ENCODE measurements at places on chromosomes 6 and 20.

DNA sequence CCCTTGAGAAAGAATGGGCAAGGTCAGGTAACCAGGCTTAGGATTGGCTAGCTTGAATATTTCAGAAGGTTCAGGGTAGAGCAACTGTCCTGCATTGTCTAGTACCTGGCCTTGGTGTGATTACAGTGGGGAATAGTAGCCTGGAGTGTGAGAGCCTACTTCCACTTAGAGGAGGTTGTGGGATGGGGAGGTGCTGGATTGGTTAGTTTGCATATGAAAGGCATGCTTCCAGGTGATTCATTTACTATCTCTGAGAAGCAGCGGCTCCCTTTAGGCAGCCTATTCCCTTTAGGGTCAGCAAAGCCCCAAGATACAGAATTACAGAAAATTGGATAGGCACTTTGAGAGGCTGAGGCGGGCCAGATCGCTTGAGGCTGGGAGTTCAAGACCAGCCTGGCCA is 25.0 kb upstream of the SCGN start:
- no peak for DNase-seq

- no peak for DNase-seq
Observed at GRCh38 chr6:28207510-28208110, 17.5 kb upstream of the ZSCAN9 start.

GRCh38 chr6:161033667-161034066 is 42.1 kb downstream of the MAP3K4 start:
- no peak for DNase-seq

GRCh38 chr20:59087829-59088433 is 45.3 kb upstream of the PRELID3B start:
- peak; percentile 76 for DNase-seq

DNA sequence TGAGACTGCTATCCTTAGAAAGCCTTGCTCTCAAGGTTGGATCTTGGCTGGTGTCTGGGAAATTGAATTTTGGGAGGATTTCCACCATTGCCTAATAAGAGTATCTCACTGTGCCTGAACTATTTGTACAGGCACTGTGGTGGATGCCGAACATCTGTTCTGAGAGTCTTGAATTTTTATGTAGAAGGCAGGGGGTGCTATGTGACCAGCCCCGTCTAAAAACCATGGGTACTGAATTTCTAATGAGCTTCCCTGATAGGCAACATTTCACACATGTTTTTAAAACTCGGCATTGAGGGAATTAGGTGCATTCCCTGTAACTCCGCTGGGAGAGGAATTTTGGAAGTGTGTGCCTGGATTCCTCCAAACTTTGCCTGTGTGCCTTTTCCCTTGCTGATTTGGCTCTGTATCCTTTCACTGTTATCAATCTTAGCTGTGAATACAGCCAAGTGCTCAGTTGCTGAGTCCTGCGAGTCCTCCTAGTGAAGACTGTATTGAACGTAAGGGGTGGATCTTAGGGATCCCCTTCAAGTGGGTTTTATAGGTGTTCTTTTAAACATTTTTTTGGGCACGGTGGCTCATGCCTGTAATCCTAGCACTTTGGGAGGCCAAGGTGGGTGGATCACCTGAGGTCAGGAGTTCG is 27.6 kb upstream of the SCAF8 start:
- DNase-seq = no peak

DNA sequence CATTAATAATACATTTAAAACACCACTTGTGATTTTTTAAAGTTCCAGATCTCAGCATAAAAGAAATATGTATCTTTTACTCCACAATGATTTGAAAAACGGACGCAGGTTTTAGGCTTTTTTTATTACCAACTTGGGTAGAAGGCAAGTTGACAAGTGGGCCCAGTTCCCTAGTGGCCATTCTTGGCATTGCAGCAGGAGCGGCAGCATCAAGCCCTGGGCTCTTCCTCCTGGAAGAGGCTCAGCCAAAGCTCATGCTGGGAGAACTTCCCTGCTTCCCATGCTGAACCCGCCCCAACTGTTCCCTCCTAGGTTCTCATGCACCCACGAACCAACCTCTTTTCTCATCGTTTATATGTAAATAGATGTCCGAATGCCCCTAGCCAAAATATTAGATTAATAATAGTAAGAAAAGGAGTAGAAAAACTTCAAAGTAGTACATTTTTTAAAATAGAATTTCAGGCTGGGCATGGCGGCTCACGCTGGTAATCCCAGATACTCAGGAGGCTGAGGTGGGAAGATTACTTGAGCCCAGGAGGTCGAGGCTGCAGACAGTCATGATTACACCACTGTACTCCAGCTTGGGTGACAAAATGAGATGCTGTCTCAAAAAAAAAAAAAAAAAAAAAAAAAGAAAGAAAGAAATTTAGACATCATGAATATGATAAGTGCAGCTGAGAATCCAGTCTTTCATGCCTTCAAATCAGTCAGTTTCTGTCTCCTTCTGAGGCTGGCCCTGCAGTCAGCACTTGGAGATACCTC is 18.2 kb upstream of the MYB start:
- DNase-seq = peak; percentile 37

DNA sequence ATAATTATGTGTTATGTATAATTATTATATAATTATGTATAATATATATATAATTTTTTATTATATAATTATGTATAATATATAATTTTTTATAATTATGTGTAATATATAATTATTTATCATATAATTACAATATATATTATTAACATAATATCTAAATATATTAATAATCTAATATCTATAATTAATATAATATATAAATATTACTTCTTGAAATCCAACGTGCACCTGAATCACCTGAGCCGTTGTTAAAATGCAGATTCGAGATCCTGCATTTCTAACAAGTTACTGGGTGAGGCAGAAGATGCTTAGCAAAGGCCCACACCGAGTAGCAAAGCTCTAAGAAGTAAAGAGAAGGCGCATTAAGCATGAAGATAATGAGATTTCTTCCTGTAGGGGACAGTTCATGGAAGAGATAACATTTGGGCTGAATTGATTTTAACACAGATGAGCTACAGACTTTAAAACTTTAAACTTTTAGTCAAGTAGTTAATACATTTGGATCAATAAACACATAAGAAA is 406.4 kb upstream of the PLCB4 start:
- DNase-seq = no peak

DNA sequence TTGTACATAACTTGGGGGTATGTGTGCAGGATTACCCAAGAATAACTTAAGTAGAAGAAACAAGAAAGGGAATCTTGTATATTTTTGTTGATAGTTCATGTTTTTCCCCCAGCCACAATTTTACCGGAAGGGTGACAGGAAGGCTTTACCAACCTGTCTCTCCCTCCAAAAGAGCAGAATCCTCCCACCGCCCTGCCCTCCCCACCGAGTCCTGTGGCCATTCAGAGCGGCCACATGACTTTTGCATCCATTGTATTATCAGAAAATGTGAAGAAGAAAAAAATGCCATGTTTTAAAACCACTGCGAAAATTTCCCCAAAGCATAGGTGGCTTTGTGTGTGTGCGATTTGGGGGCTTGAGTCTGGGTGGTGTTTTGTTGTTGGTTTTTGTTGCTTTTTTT is 22.0 kb downstream of the PRDM1 start:
- no peak for DNase-seq

DNA sequence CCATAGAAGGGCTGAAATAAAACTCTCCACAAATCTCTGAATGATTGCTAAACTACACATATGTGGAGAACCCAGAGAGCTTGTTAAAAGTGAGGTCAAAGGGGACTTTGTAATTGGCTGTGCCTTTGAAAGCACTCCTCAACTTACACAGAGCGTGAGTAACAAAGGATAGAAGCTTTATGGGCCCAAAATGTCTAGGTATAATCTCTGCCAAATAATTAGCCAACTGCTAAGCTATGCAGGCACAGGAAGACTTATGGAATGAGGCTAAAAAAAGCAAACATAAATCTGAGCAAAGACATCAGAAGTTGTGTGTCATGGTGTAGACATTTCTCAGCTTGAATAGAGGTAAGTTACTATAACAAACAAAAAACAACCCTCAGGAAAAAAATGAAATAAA is 23.3 kb upstream of the UST start:
- DNase-seq = no peak

DNA sequence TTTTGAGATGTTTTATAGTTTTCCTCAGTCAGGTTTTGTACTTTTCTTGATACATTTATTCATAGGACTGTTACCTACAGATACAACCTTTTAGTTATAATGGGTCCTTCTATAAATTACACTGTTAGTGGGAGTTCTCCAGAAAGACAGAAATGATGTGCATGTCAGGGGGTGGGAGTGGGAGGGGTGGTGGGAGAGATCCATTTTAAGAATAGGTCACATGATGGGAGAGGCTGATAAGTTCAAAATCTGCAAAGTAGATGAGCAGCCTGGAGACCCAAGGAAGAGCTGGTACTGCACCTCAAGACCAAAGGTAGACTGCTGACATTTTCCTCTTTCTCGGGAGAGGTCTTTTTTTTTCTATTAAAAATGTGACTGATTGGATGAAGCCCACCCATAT is 408.0 kb upstream of the GJE1 start:
- DNase-seq = no peak

- no peak for DNase-seq
Observed at GRCh38 chr6:106199998-106200397, 113.9 kb downstream of the PRDM1 start.

DNA sequence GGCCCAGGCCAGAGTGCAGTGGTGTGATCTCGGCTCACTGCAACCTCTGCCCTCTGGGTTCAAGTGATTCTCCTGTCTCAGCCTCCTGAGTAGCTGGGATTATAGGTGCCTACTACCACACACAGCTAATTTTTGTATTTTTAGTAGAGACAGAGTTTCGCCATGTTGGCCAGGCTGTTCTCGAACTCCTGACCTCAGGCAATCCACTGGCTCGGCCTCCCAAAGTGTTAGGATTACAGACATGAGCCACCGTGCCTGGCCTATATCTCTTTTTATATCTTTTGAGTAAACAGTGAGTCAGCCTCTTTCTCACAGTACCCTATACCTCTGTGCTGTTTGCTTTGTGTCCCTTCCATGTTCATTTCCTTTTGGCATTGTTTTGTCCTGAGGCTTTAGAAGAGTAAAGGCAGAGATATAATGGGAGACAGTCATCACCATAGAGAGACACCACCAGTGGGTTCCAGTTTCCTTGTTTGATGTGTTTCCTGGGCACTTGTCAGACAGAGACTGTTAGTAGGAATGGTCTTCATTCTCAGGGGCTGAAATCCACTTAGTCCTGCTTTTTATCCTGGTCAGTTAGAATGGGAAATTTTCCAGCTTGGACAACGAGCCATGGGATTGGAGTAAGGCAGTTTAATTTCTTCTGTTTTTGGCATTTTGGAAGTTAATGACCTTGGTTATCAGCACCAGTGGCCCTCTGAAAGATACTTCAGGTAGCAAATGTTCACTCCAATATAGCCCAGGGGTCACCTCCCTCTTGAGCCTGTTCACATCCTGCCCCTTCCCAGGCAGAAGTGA is 32.2 kb upstream of the ASXL1 start:
- no peak for DNase-seq

DNA sequence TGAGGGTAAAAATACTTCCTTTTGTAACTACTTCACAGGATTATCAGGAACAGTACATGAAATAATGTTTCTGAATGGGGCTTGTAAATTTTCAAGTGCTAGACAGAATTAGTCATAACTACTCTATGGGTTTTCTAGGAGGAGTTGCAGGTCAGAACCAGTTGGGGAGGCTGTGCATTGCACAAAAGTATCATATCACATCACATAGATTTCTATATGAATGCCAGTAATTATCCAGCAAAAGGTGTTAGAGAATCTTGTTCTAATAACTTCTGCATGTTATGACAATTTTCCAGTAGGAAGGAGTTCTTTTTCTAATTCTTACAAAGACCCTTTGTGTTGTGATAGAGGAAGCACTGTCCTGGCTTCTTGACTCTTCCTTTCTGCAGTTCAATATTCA is 551.6 kb downstream of the COL12A1 start:
- no peak for DNase-seq

DNA sequence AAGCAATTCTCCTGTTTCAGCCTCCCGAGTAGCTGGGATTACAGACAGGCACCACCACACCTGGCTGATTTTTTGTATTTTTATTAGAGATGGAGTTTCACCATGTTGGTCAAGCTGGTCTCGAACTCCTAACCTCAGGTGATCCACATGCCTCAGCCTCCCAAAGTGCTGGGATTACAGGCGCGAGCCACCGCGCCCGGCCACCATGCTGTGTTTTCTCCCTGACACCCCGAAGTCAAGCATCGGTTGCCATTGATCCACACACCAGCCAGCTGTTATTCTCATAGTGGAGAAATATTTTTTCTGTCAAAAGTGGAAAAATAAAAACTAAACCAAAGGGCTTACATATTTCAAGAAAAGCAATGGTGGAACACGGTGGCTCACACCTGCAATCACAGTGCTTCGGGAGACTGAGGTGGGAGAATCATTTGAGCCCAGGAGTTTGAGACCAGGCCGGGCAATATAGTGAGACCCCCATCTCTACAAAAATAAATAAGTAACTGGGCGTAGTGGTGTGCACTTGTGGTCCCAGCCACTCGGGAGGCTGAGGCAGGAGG is 157.4 kb downstream of the ZMYND8 start:
- DNase-seq = no peak

- DNase-seq = no peak
Observed at GRCh38 chr20:34179637-34180360, 61.4 kb upstream of the ASIP start.

DNA sequence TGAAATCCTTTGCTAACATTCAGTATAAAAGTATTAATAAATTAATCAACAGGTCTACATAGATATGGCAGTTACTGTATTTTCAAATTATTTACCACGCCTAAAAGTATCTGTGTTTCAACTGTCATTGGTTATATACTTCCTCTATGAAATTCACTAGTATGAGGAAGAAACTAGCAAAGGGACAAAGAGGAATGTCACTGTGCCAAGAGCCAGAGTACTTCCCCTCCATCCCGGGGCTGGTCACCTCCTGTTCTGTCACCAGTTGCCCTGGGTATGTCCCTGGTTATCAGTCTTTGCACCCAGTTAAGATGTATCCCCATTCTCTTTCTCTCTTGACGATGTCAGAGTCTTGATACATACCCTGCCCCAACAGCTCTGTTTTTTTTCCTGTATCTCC is 476.8 kb upstream of the SOX4 start:
- no peak for DNase-seq

GRCh38 chr20:63847237-63848002 is 13.9 kb upstream of the ABHD16B start:
- no peak for DNase-seq

GRCh38 chr20:47544240-47544639 is 42.6 kb downstream of the NCOA3 start:
- no peak for DNase-seq

DNA sequence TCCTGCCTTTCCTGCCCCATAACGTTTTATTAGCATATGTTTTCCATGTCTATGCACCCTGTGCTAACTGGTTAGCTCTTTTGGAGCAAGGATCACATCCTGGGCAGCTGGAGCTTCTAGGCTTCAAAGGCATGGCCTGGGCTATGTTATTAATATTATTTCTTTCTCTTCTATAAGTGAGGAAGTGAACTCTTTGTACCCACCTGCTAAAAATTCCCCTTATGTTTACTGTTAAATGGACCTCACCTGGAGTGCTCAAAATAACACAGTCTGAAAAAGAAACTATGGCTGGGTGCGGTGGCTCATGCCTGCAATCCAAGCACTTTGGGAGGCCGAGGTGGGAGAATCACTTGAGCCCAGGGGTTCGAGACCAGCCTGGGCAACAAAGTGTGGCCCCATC is 97.8 kb downstream of the TNFAIP3 start:
- DNase-seq = no peak
